H7 (cell line): ENCODE measurements at places on chromosomes 1 and 21. TPM values are rescaled to one million over a fixed set of nuclear protein-coding genes. Genes with fewer than 3 reads are reported as not detected.

The CAP1 gene
- total RNA-seq: 386 and 432 TPM in 2 replicates

The VSIG8 gene
- not detected in 2 replicates for total RNA-seq

The ADORA3 gene
- not detected in 2 replicates for total RNA-seq

The CELA2B gene
- total RNA-seq: not detected in 2 replicates

The C1orf226 gene
- total RNA-seq: 9.3 and 13.4 TPM in 2 replicates

The LCE1A gene
- not detected in 2 replicates for total RNA-seq

The KRTAP25-1 gene
- total RNA-seq: not detected in 2 replicates

The NHLH1 gene
- 0.21 and 0.30 TPM in 2 replicates for total RNA-seq

The HSF2BP gene
- total RNA-seq: 0.52 and 0.85 TPM in 2 replicates

The COQ8A gene
- 35.8 and 52.5 TPM in 2 replicates for total RNA-seq

The TTC39A gene
- total RNA-seq: 11.6 and 12.3 TPM in 2 replicates

The NLRP3 gene
- total RNA-seq: 0.55 and 1.4 TPM in 2 replicates

The PIK3R3 gene
- total RNA-seq: 5.7 and 7.0 TPM in 2 replicates

The FAM163A gene
- total RNA-seq: 0.10 and 0.11 TPM in 2 replicates

The CAMK1G gene
- total RNA-seq: 0.45 and 0.63 TPM in 2 replicates

The C2CD2 gene
- 9.8 and 12.5 TPM in 2 replicates for total RNA-seq

The C1orf87 gene
- not detected in 2 replicates for total RNA-seq

The SLC26A9 gene
- total RNA-seq: not detected in 2 replicates

The GJA4 gene
- 0.85 and 3.2 TPM in 2 replicates for total RNA-seq

The TRIM63 gene
- 0.07 and 0.11 TPM in 2 replicates for total RNA-seq

The FLG gene
- total RNA-seq: not detected in 2 replicates

The SERPINC1 gene
- total RNA-seq: 1.7 TPM in 1 of 2 replicates, not detected in the other

The SUSD4 gene
- 0.07 and 4.1 TPM in 2 replicates for total RNA-seq

The CAPN8 gene
- not detected in 2 replicates for total RNA-seq

The TPTE gene
- not detected in 2 replicates for total RNA-seq

The SLC35F3 gene
- 4.6 and 7.2 TPM in 2 replicates for total RNA-seq

The TP73 gene
- total RNA-seq: 0.55 and 1.6 TPM in 2 replicates

The NUAK2 gene
- 9.2 and 9.8 TPM in 2 replicates for total RNA-seq

The PPIAL4G gene
- total RNA-seq: 0.03 TPM in 1 of 2 replicates, not detected in the other

The SPRR2F gene
- not detected in 2 replicates for total RNA-seq

The AGMAT gene
- 6.9 and 7.8 TPM in 2 replicates for total RNA-seq

The ALX3 gene
- 0.35 TPM in 1 of 2 replicates, not detected in the other for total RNA-seq

The EFNA1 gene
- total RNA-seq: 4.9 and 6.4 TPM in 2 replicates

The ZMYM1 gene
- 51.1 and 60.2 TPM in 2 replicates for total RNA-seq

The REN gene
- not detected in 2 replicates for total RNA-seq

The ZFYVE9 gene
- 18.0 and 23.8 TPM in 2 replicates for total RNA-seq

The IL22RA1 gene
- total RNA-seq: 0.10 TPM in 1 of 2 replicates, not detected in the other

The KCNE2 gene
- not detected in 2 replicates for total RNA-seq

The SHISA4 gene
- 3.7 and 6.1 TPM in 2 replicates for total RNA-seq

The AK4 gene
- 227 and 297 TPM in 2 replicates for total RNA-seq

The SYT14 gene
- 9.1 and 10.6 TPM in 2 replicates for total RNA-seq

The NBPF14 gene
- 6.2 and 8.3 TPM in 2 replicates for total RNA-seq
